ENCODE measurements at places on chromosomes 12 and 14.

DNA sequence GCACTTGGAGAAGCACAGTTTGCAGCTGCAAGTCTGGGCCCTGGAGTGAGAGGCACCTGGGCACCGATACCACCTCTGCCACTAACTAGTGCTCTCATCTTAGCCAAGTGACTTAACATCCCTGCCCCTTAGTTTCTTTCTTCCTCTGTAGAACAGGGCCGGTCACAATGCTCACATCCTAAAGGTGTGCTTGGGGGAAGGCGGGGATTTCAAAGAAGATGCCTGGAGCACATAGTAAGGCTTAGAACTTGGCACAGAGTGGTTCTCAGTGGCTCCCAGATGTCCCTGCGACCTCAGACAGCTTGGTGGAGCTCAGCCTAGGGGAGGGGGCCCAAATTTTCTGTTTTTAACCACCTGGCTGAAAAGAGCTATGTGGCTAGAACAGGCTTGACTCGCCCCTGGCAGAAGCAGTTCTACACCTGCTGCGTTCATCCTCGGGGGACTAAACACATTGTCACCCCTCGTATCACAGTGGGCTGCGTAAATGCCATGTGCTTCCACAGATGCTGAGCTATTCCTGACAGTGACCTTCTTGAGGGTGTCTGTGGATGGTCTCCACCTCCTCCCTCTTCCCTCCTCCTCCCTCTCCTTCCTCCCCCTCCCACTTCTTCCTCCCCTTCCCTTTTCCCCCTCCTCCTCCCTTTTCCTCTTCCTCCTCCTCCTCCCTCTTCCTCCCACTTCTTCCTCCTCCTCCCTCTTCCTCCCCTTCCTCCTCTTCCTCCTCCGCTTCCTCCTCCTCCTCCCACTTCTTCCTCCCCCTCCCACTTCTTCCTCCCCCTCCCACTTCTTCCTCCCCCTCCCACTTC lies 112.1 kb downstream of the PHETA1 start:
- no peak for DNase-seq

- peak; percentile 48 for DNase-seq
Measured at GRCh38 chr14:50667684-50667995, 466 bp downstream of the SAV1 start.

DNA sequence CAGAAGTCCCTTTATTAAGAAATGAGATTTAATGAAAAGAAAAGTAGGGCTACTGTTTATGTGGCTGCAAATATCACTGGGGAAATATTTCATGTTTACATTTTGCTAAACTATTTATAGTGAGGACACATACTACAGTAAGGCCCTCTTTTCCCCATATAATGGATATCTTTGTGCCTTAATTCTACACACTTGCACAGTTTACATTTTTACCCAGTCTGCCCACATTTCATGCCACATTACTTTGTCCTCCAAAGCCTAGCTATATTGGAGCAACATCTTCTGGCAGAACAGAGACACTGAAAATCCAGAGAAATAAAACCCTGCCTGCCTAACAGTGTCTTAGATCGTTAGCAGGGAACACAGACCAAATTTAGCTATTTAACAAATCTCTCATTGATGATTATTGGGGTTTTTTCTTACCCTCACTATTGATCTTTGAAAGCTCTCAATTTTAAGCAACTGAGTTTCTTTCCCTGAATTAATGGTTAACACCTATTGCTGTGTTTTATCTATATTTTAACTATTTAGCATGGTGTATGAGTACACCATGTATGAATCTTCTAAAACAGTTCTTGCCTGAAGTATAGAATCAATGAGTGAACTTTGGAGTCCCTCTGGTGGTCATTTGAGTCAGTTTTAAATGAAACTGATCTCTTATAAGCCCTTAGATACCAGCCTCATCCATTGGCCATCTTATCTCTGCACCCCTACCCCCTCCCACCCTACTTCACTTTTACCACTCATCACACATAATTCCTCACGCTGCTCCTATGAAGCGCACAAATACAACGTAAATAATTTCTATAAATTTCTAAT lies 170.2 kb downstream of the BCAT1 start:
- peak; percentile 28 for DNase-seq

DNA sequence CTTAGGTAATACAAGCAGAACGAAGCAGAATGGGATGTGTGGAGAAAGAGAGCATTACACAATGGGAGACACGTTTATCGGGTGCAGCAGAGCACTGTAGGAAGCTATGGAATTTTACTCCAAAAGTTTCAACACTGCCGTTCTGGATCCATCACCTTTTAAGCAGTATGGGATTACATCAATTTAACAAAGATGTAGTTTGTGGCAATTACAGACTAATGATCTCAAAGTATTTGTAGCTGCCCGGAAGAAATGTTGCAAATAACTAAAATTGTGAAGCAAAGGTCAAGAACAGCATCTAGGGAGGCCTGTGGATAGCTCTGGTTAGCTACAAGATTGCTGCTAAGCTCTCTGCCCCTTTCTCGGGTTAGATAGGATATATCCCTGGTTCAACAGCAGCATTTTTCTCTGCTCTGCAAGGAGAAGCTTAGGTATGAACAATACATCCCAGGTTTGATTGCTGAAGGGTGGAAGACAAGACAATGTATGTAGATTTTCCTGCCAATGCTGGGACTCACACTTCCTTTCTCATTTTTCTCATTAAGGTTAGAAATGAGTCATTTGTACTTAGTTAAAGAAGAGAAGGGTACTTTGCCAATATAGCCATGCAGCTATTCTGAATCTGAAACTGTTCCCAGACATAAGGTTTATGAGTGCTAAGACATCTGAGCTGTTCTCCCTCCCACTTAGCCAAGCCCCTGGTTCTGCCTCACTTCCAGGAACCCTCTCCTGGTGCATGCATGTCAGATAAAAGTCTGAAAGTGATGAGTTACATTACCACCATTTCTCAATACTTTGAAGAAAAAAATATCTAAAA lies 75.0 kb upstream of the HIF1A start:
- peak; percentile 58 for DNase-seq

DNA sequence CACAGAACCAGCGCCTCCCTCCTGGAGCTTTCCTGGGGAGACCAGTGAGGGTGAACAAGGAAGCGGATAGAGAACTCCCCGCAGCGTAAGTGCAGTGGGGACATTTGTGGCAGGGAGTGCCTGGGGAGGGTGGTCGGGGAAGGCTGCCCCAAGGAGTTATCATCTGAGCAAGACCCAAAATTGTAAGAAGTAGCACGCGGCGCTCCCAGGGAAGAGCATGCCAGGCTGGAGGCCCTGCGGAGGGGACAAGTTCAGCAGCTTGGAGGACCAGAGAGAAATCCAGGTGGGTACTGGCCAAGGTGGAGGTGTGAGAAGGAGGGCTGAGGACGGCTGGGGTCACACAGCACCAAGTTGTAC lies 46.2 kb upstream of the RIMBP2 start:
- no peak for DNase-seq

DNA sequence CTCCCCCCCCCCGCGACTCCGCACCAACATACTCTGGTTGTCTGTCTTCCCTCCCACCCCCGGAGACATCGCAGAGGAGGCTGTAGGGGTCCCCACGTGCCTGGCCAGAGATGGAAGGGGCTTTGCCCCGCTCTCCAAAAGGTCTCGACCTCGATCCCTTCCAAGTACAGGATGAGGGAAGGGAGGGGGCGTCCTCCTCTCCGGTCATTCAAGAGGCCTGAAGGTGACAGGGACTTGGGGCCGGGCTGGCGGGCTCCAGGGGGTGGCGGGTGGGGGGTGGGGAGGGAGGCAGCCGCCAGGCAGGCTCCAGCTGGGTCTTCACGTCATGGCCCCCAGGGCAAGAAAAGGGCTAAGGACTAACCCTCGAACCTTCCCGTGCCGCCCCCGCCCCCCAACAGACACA lies 15.1 kb downstream of the TBX3 start:
- no peak for DNase-seq

- peak; percentile 52 for DNase-seq
Measured at GRCh38 chr12:112841906-112842305, 50.4 kb downstream of the RPH3A start.

- no peak for DNase-seq
Measured at GRCh38 chr14:59754256-59754655, 116.3 kb downstream of the RTN1 start.

DNA sequence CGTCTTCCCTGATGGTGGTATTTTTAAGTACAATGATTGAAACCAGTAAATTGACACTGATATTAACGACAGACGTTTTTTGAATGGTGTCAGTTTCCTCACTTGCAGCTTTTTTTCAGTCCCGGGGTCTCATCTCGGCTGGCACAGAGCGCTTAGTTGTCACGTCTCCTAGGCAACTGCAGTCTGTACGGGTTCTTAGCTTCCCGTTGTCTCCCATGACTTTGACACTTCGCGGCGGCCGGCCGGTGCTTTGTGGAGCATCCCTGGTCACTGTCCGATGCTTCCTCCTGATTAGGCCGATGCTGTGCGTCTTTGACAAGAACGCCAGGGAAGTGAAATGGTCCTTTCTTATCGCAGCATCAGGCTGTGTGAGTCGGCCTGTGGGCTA lies 67.4 kb downstream of the ADGRD1 start:
- no peak for DNase-seq

- peak; percentile 89 for DNase-seq
Measured at GRCh38 chr14:58747181-58747580, 109.4 kb downstream of the DACT1 start.

DNA sequence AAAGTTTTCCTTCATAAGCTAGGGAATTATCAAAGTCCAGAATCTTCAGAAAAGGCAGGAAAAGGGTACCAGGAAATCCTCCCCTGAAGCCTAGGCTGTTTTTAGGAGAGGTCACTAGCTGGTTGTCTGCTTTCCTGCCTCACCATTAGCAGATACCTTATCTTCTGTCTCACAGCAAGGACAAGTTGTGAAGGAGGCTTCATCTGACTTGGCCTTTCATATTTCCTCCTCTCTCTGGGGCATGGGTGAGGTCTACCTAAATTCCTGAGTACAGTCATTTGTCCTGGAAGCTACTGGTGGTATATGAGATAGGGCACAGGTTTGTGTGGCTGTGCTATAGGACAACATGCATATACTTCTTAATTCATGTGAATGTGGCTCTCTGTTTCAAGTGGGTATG lies 2.3 kb downstream of the FOXJ2 start:
- DNase-seq, result no peak

DNA sequence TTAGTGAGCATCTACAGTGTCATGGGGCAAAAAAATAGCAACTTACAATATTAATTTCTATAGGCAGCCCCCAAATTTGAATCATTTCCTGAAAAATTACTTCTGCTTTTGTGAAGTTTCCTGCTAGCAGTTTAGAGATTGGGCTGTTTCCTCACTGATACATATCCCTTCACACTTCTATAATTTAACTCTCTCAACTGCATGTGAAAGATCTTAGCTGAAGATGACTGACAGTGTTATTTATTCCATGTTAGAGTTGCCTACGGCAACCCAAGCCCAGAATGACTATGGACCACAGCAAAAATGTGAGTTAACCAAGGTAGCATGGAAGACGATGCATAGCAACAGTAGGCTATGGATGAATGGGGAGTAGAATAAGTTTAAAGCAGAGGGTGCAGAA lies at the start of gene KLRG1:
Gene KLRG1 (plus strand): TSS at position 134 of the 400 bp plus-strand sequence. CDS start 90 bp downstream, at position 224.
- DNase-seq, result no peak

DNA sequence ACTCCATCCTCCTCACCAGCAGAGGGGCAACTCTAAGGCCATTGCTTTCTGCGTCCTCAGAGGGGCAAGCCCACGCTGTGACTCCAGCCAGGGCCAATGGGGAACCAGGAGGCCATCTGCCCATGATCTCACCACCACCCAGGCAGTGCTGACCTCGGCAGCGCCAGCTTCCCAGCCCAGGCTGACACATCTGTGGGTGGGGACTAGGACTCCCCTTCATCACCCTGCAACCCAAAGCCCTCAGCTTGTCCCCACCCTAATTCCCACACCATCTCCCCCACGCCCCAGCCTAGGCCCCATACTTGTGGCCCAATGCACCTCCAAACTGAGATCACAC lies 58.6 kb downstream of the VWF start:
- DNase-seq, result no peak

DNA sequence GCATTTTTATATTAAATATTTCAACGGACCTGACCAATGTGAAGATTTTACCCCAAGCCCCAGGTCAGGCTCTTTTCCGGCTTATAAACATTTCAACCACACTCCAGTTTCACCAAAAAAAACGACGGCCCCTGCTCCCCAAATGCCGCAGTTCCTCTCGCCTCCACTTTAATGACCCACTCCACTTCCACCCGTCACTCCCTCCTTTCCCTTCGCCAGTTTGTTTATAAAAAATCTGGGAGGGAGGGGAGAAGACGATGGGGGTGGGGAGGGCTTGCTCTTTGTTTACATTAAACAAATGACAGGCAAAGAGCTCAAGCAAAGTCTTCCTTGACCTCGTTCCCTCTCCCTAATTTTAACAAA lies 5.4 kb downstream of the SIX6 start:
- DNase-seq, result no peak
